ENCODE measurements at places on chromosomes 3 and 15. TPM values are rescaled to one million over a fixed set of nuclear protein-coding genes. Genes with fewer than 3 reads are reported as not detected.

Gene ANKRD63
- total RNA-seq, result not detected

DNA sequence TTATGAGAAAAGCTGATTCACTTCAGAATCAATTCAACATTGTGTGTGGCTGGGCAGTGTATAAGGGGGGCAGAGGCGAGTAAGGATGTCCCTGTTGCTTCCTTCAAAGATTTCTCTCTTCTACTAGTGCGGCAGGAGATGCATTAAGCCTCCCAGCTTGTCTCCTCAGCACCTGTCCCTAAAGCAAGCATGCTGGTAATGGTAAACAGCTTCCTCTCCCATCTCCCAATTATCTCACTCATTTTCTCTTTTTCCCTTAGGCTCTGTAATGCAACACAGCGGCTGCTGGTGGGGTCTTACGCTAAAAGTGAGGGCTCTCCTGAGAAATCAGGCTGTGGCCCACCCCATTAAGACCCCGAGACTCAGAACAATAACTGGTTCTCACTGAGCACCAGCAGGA lies 306.4 kb upstream of the ROPN1 start:
- ATAC-seq, result no peak
- H3K36me3 ChIP-seq, result no peaks in the 10 kb centered on the region

- peaks cover 31% of the 10 kb centered on the region for H3K4me1 ChIP-seq
- ATAC-seq, result peak; percentile 86
- no peaks in the 10 kb centered on the region for H3K27me3 ChIP-seq
- peak overlapping the region; percentile 76 for H3K4me3 ChIP-seq
- peak overlapping the region; percentile 90 for H3K27ac ChIP-seq
- H3K36me3 ChIP-seq, result peaks cover 48% of the 10 kb centered on the region
Observed at GRCh38 chr3:47016934-47017435, 37.5 kb downstream of the NBEAL2 start.

DNA sequence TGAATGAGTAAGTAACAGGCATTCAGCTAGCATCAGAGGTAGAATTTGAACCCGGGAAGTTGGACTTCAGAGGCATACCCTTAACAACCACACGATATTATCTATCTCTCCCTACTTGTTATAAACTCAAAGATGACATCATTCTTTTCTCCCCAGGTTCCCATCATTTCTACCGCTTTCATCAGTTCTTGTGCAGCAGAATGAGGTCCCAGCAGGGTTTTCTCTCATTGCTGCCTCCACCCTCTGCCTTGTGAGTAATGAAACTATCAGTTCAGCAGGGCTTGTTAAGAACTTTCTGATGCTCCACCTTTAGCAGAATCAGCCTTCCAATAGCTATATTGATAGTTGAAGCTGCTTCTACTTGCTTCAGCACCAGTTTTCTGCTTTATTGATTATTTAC lies 487.5 kb upstream of the KCNMB2 start:
- no peak overlapping the region for H3K4me3 ChIP-seq
- peaks cover 6% of the 10 kb centered on the region for H3K4me1 ChIP-seq
- H3K27ac ChIP-seq, result no peak overlapping the region
- no peak for ATAC-seq
